Fibroblast of pulmonary artery (primary cell): ENCODE measurements at places on chromosomes 2 and 18.

DNA sequence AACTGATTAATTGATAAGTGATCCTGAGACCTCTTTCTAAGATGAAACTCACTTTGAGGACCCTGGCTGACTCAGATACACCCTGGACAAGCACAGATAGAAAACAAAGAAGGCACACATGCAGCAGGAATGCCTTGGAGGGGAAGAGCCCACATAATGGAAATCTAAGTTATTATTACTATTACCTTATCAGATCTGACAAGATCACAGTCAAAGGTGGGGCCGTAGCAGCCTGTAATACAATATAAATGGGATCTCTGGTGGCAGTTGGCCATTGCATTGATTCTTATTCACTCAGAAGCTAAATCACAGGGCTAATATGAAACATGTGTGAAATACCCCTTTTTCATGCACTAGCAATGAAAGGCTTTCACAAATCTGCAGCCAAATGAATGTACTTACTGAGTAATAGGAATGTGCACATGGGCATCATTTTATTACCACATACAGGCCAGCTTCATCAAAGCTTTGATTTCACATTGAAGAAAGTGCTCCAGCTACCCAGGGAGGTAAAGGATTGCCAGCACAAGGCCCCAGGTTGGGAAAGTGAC is 84.0 kb downstream of the ZBTB7C start:
- DNase-seq, result no peak

DNA sequence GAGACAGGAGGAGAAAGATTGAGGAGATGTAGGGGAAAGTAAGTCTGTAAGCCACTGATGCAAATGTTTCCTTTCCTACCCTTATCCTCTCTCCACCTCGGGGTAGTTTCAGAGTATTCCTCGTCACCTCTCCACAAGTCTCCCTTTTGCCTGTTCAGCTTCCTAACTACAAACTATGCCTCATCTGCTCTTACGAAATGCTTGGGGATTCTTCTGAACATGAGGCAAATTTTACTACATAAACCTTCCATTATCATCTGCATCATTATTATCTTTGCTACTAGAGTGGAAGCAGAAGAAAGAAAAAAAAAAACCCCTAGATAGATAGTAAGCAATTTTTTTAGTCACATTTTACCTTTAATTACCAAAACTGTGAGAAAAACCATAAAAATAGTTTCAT is 43.1 kb upstream of the CWC22 start:
- DNase-seq, result peak; percentile 7

- no peak for DNase-seq
These were observed 60.9 kb upstream of the SLC14A2 start for GRCh38 chr18:45554389-45554737.

- DNase-seq, result no peak
These were observed 3.7 kb upstream of the SIX3 start for GRCh38 chr2:44937688-44938240.

DNA sequence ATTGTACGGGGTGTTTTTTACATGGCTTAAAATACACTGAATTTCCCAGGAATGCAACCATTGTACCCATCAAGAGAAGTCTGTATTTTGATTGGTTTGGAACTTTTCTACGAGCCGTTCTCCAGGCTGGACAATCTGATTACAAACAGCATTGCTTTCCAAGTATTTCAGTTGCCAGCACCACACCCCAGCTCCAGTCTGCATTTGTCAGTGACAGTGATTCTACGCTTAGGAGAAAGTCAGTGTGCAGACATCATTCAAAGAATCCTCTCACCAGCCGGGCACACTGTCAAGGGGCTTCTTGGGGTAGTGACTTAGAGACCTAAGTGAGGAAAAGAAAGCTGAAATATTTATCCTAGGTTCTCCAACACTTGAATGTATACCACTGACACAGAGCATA is 194.1 kb downstream of the ANAPC1 start:
- DNase-seq, result no peak

- DNase-seq, result peak; percentile 32
These were observed 149.3 kb upstream of the PGAP1 start for GRCh38 chr2:197075754-197076337.

DNA sequence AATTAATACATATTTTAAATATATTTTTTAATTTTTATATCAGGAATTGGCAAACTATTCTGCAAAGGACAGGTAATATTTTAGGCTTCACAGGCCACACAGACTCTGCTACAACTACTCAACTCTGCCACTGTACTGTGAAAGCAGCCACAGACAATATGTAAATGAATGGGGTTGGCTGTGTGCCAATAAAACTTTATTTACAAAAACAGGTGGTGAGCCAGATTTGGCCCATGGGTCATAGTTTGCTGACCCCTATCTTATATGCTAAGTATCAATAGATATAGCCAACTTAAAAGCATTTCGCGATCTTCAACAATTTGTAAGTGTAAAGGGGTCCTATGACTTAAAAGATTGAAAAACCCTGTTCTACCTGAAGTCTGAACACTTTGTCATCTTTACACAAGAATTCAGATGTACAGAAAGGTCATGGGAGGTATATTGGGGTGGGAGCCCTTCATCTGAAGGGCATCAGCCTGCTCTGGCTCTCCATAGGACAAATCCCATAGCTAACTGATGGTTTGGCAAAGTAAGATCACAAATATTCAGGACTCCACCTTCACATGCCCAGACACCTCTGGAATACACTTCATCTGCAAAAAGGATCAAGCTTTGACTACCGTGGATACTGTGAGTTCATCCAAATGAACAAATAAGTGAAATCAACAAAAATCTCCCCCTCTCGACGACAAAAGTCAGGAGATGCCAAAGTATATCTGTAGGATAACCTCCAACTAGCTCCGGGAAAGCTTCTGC is 65.9 kb downstream of the C1D start:
- DNase-seq, result no peak

DNA sequence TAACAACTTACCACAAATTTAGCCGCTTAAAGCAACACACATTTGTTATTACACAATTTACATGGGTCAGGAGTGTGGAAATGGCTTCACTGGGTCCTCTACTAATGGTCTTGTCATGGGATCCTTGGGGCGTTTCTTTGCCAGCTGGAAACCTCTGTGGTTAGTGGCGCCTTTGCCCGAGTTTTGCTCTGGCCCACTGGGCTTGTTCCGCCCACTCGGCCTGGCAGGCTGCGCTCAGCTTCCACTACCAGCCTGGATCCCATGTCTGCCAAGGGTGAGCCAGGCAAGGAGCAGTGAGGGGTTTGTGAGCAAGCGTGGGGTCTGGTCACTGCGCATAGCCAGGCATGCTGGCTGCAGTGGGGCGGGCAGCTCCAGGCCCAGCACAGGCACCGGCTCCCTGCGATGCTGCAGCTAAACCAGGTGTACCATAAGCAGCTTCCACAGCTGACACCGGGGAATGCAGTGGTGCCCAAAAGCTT is 16.2 kb upstream of the MBD2 start:
- no peak for DNase-seq
